ENCODE measurements at places on chromosomes 5 and 9. TPM values are rescaled to one million over a fixed set of nuclear protein-coding genes. Genes with fewer than 3 reads are reported as not detected.

Gene CCDC192
- not detected for total RNA-seq

Gene GCNT4
- total RNA-seq = 0.16 TPM

Gene FOXE1
- total RNA-seq = not detected

Gene SCGB3A1
- not detected for total RNA-seq

Gene SPACA9
- 2.7 TPM for total RNA-seq

Gene NUTM2G
- not detected for total RNA-seq

Gene RORB
- 2.0 TPM for total RNA-seq

Gene ECSCR
- total RNA-seq = not detected

Gene ISOC1
- total RNA-seq = 9.9 TPM

Gene ANKRD20A1
- total RNA-seq = 0.16 TPM

Gene IFNA13
- total RNA-seq = not detected

Gene COL23A1
- total RNA-seq = under 0.01 TPM

Gene UNC13B
- 25.5 TPM for total RNA-seq

Gene PCDHB5
- total RNA-seq = 3.3 TPM

All from bronchial smooth muscle cell (primary cell).